ENCODE measurements at places on chromosomes 11 and 22. TPM values are rescaled to one million over a fixed set of nuclear protein-coding genes. Genes with fewer than 3 reads are reported as not detected.

DNA sequence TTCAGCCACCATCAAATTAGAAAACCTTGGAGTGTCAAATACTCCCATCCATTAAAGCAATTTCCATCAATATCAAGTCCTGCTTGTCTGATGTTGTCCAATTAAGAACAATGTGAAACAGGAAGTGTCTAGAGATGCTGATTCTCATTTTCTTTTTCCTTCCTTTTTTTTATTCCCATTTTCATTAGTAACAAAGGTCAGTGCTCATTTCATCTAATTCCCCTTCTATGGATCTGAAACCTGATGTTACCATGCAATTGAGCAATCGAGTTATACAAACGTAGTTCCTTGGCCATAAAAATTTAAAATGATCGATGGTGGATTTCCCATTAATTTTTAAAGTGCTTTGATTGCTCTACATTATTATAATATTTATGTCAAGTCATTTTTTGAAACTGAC is 330.6 kb upstream of the ZC3H12C start:
- no peaks in the 10 kb centered on the region for H3K36me3 ChIP-seq
- no peak for DNase-seq
- no peaks in the 10 kb centered on the region for H3K27me3 ChIP-seq
- H3K27ac ChIP-seq, result no peak overlapping the region

DNA sequence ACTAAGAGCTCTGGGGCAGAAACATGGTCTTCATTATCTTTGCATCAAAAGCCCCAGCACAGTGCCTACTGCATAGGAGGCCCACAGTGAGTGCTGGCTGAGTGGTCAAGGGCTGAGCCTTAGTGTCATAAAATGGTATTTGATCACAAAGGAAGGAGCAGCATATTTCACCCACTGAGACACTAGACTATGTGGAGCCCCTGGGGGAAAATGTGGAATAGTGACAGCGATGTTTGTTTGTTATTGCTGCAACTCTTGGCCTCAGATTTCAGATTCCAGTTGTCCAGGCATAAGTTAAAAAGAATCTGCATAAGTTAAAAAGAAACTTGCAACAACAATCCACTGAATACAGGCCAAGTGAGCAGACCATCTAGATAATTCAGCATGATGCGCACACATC is 7.0 kb downstream of the KIRREL3 start:
- peak; percentile 15 for DNase-seq
- no peaks in the 10 kb centered on the region for H3K27me3 ChIP-seq

Gene PIH1D2
- 1.0 TPM for total RNA-seq

Gene SUSD2
- 0.72 TPM for total RNA-seq

- H3K27ac ChIP-seq, result no peak overlapping the region
- peaks cover 13% of the 10 kb centered on the region for H3K4me1 ChIP-seq
- H3K4me3 ChIP-seq, result no peak overlapping the region
- no peak for DNase-seq
These were observed 67.8 kb downstream of the MIAT start for GRCh38 chr22:26725012-26725676.

- no peaks in the 10 kb centered on the region for H3K27me3 ChIP-seq
- peak; percentile 30 for DNase-seq
- peaks cover 7% of the 10 kb centered on the region for H3K4me1 ChIP-seq
- no peak overlapping the region for H3K27ac ChIP-seq
- peaks cover 5% of the 10 kb centered on the region for H3K36me3 ChIP-seq
- no peak overlapping the region for H3K4me3 ChIP-seq
These were observed 36.6 kb downstream of the DCUN1D5 start for GRCh38 chr11:103055221-103055890.

Gene SEC14L6
- total RNA-seq, result 0.16 TPM

Gene NXPE4
- total RNA-seq, result not detected
